Activated naive CD4-positive, alpha-beta T cell (primary cell): ENCODE measurements at places on chromosomes 5 and 9.

DNA sequence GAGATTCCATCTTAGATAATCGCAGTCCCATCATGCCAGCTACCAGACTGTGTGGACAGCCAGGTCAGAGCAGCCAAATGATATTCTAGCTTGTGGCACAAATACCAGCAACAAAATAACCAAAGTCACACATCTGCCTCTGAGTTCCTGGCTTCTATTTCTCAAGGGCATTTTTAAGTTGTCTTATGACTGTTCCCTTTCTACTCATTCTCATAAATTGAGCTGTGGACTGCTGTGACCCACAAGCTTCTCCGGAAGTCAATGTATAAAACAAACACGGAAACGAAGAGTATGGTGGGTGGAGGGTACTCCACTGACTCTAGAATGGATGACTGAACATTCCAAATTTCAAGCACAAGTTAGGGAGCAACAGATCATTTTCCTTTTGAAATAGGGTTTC, 43.9 kb downstream of the PDCD1LG2 start:
- no peak for DNase-seq

- no peak for DNase-seq
These were observed 4.1 kb downstream of the SUSD1 start for GRCh38 chr9:112170968-112171367.

- DNase-seq = no peak
These were observed 2.5 kb downstream of the KDM3B start for GRCh38 chr5:138354926-138355378.

DNA sequence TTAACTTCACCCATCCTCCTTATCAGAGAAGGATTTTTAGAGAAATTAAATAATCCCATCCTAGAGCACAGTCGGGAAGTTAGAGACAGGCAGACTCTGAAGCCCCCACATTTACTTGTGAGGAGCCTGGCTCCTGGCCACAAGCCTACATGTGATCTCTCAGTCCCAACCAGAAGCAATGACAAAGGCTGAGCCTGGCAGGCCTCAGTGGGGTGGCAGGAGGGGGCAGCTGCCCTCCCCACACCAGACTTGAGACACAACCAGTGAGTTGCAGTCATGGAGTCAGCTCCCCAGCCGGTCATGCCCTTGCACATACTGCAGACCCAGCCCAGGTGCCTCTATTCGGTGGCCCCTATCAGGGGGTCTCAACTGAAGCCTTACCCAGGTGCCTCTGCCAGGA, 11.0 kb downstream of the NAIF1 start:
- DNase-seq = no peak

DNA sequence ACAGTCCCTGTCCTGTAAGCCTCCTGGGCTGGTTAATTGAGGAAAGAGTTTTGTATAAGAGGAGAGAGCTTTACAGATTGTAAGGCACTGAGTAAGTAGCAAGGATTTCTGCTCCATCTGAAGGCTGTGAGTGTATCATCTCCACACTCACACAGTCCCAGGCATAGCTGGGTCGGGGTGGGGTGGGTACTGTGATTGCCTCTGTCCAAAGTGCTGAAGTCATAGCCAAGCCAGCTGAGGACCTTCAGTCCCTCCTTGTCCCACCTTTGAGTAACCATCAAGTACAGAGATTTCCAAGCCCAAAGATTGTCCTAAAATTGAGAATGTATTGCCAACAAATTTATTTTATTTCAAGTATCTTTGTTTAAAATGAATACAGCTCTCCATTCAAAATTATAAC, 5.5 kb upstream of the DNAJB5 start:
- peak; percentile 8 for DNase-seq

DNA sequence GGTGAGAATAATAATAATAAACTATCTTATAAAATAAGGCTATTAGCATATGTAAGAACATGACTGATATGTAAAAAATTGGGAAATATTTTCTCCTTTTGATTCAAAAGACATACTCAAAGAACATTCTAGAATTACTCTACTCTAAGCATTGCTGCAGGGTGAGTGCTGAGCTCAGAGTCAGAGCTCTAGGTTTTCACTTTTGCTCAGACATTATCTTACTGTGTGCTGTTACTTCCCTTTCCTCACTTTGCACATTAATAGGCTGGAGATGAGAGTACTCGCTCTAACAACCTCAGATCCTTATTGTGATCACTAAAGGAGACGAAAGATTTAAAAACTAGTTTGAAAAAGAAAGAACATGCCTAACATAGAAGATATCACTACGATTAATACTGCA, 99.4 kb upstream of the C9orf72 start:
- no peak for DNase-seq

DNA sequence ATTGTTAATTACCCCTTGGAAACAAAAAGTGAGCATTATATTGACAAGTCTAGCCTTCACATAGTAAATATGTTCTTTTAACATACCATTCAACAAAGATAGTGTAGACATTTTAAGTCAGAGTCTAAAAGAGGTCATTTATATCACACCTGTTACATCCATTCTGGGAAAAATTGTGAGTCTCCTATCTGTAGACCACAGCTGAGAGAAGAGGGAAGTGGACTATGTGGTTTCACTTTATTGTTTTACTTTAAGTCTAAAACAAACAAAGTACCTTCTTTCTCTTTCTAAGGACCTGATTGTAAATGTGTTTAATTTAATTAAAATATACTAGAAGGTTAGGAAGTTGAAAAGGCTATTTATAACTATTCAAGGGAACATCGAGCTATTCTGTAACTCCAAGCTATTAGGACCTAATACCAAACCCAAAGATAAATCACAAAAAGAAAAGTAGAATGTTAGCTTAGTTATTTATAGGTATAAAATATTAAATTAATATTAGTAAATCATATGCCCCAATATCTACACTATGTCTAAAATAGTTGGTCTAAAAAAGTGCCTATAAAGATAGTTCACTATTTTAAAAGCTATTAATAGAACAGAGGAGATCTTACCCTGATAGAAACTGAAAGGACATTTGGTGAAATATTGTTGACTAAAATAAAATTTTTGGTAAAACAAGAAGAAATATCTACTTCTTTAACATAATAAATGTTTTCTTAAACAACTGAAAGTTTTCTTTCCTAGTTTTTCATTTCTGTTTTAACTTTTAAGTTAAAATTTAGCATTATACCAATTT, 134.9 kb downstream of the TMEM167A start:
- DNase-seq = no peak

- DNase-seq = no peak
These were observed 1.2 kb upstream of the GABRA1 start for GRCh38 chr5:161846746-161847145.

- DNase-seq = no peak
These were observed 67.5 kb downstream of the KCNIP1 start for GRCh38 chr5:170571281-170571731.

GRCh38 chr9:120878188-120879130, 1.5 kb upstream of the PHF19 start:
- DNase-seq = no peak

DNA sequence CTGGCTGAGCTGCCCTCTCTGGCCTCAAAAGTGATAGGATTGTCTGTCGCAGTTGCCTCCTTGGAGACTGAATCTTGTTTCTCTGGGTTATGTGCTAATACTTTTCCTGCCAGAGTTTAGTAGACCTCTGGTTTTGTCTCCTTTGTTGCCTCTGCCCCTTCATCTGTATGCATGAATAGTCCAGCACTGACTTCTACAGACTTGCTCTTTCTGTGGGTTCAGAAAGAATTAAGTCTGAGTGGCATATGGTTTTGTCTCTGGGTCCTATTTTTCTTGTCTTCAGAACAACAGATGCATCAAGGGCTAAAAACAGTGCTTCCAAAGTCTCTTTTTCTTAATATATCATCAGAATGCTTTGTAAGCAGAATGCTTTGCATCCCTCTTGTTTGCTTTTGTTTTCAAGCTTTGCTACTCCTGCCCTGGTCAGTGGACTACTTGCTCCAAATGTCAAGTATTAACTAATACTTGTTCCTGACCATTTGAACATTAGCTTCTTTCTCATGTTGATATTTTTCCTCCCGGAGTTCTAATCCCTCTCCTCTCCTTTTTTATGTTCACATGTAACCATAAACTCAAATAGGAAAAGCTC, 131.7 kb downstream of the UNC13B start:
- no peak for DNase-seq

DNA sequence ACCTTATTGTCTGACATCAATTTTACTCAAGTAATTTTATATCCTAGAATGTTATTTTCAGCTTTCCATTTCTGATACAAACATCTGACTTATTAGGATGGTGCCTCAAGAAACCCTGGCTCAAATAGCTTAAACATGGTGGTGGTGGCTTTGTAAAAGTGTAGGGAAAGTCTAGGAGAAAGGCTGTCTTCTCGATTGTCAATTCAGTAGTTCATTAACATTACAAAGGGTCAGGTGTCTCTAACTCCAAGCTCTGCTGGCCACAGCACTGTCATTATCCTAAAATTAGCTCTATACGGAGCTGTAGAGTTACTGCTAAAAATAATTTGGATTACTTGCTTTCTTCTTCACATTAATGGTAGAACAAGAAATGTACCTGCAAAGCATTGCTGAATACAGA, 1360.1 kb upstream of the CDH6 start:
- no peak for DNase-seq

DNA sequence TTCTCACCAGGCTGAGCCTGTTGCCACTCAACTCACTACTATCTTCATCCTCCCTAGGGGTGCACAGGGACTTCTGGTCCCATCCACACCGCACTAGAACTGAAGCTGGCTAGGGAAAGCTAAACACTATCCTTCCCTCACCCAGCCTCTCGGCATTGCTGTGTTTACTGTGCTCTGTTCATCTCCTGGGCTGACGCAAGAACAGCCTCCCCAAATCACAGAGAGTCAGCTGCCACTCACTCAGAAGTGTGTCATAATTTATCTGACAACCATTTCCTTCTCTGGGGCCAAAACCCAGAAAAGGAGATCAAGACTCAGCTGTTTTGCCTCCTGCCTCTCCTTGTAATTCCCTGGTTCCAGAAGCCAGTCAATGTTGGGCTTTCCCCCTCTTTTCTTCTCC, 92.8 kb downstream of the ARHGEF28 start:
- DNase-seq = no peak

DNA sequence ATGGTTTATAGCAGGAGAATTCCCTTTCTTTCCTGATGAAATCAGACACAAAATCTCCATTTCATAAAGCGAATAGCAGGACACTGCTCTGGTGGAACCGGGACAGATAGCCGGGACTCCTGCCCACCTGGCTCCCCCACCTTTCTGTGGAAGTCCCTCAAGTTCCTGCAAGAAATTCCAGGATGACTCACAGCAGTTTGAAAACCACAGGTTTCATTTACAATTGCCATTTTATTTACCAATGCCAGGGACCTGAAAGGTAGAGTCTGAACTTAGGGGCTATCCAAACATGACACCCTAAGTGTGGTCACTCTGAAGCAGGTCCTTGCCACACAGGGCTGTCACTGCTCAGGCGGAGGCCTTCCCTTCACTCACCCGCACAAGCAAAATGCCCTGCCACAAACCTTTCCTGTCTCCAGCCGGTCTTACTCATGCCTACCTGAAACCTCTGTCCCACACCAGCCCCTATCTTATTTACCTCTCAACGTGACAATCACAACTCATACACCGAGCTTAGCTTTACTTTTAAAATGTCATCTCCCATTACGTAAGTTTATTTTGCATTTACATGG, 63.3 kb upstream of the TAF1L start:
- no peak for DNase-seq

DNA sequence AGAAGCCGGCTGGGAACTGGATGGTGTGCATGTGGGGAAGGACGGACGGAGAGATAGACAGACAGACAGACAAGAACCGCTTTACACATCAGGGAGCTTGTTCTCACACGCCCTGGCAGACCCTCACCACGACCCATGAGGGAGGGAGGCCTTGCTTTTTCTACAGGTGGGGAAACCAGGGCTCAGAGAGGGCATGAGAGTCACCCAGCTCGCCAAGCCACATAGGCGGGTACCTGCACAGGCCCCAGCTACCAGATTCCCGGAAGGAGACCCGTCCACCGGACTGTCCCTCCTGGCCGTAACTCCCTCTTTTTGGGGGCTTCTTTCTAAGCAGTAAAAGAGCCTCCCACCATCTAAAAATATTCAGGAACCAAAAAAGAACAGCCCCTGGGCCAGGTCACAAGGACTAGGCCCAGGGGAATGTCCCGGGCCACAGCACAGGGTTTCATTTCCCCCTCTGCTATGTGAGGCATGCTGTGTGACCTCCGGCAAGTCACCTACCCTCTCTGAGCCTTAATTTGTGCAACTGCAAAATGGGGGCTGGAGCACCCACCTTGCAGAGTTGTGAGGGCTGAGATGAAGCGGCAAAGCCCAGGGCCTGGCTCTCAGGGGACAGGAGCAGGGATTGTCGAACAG, 84.4 kb upstream of the SARDH start:
- DNase-seq = no peak

DNA sequence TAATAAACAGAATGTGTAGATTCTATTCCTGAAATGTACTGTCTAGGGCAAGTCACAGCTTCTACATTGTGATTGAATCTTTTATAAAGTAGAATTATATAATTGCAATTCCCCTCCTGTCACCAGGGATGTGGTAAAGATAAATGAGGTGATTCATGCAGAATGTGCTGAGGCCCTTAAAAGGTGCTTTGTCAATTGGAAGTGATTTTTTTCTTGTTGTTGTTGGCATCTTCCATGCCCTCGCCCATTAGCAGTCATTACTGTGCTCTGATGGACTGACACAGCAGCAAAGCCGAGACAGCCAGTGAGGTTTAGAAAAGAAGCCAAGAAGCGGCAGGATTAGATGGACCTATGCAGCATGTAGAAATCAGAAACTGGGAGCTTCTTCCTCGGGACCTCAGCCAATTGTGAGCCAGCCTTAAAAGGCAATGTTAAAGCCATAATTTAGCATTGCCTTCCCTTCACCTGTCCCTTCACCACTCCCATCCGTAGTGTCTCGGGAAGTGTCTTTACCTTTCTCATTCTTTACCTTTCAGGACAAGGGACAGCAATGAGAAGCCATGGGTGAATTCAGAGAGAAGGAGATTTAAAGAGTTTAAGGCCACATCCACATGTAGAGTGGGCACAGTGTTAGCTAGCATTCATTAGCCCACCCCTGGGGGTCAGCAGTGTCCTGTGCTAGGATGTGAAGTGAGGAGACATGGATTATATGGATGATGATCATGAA, 257.8 kb downstream of the PLK2 start:
- DNase-seq = no peak
